ENCODE measurements at places on chromosomes 16 and 17.

- DNase-seq: no peak
Measured at GRCh38 chr16:79537584-79537983, 63.0 kb downstream of the MAF start.

- no peak for DNase-seq
Measured at GRCh38 chr17:45035848-45036247, 15.6 kb downstream of the DCAKD start.

DNA sequence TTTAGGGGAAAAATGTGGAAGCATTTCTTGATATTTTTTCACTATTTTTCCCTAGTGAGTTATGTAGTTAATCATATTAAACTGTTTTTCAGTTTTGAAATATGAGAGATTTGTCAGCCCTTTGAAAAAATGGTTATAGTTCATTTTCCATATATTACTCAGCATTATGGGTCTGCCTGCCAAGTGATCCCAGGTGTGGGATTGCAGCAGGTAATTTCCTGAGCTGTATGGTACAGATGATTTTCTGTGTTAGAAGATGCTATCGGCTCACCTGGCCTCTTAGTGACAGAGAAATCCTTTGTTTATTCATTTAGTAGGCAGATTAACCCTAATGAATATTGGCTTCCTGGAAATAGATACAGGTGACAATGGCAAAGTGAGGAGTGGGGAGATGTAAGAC is 275.1 kb upstream of the TBX2 start:
- DNase-seq: no peak

DNA sequence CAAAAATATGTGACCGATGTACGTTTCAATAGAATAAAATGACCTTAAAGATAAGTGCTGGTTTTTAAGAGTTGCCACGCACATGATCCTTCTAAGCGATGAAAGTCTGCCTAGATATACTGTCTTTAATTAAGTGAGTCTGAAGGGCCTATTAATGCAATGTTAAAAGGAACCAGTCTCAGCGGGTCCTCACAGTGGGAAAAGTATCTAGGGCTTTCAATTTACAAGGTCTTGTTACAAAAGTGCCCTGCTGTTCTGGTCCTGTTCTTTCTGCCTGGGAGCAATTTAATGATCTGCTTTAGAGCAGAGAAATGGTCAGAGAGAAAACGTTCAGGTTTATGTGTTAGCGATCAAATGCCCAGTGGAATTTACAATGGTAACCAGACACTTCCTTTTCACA is 864.0 kb downstream of the KCNJ2 start:
- DNase-seq: no peak

GRCh38 chr17:72693151-72693878 is 399.2 kb downstream of the SLC39A11 start:
- no peak for DNase-seq

DNA sequence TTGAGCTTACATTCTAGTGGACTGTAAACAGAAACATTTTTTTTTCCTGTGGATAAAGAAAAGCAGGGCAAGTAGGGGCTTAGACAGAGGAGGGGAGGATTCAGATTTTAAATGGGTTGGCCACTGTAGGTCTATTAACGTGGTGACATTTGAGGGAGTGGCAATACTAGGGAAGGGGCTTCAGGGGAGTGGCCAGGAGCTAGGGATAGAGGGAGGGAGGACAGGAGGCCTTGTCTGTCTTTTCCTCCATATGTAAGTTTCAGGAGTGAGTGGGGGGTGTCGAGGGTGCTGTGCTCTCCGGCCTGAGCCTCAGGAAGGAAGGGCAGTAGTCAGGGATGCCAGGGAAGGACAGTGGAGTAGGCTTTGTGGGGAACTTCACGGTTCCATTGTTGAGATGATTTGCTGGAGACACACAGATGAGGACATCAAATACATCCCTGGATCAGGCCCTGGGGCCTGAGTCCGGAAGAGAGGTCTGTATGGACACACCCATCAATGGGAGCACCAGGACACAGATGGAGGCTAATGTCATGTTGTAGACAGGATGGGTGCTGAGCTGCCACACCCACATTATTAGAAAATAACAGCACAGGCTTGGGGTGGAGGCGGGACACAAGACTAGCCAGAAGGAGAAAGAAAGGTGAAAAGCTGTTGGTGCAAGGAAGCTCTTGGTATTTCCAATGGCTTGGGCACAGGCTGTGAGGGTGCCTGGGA is 6.5 kb upstream of the HBM start:
- DNase-seq: no peak

DNA sequence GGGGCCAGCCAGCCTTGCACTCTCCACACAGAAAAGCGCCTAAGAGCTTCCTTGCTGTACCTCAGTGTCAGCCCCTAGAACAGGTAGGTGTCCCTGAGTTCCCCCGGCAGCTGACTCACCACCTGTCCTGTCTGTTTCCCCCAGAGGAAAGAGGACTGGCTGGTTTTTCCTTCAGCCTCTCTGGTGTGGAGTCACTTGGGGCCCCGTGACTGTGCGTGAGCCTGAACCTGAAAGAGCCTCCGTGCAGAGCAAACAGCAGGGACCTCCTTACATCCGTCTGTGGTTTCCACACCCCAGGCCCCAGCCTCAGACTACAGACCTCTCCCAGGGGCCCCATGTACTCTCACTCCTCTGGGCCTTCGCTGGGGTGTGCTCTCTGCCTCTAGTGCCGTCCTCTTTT is 87.8 kb downstream of the GNAO1 start:
- DNase-seq: no peak

DNA sequence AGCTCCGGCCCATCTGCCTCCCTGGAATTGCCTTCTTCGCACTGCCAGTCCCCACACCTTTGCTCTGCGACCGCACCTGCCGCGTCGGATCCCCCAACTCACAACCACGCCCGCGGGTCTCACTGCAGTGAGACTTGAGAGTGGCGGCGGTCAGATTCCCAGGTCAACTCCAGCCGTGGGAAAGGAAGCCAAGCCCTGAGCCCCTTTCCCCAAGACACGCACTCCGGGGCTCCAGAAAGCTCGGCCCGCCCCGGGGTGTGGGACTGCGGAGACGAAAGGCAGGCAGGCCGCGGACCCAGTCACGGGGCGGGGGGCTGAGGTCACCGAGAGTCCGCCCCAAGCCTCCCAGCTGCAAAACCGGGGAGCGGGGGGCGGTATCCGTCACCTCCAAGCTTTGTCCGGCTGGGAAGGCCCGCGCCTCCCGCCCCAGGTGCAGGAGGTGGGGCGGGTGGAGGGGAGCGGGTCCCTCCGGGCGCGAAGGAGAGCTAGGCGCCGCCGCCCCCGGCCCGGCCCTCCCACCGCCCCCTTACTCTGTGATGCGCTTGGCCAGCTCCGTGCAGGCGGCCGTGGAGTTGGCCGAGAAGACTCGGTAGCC is 615 bp downstream of the PRPSAP1 start:
- DNase-seq: peak; percentile 49

DNA sequence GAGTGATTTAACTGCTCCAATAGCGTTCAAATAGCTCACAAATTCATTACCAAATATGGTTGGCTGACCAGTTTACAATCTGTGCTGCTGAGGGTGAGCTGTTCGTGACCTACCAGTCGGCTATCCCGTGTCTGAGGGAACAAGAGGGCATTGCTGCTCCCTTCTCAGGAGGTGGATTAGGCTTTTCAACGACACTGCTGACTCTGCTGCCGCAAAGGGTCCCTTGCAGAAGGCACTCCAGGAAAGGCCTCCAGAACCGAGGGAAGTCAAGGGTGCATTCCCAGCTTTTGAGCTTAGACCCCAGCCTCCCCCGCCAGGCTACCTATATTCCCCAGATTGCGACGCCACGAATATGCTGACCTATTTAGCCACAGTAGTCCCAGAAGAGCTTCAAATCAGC is 32.3 kb downstream of the GJC1 start:
- no peak for DNase-seq

DNA sequence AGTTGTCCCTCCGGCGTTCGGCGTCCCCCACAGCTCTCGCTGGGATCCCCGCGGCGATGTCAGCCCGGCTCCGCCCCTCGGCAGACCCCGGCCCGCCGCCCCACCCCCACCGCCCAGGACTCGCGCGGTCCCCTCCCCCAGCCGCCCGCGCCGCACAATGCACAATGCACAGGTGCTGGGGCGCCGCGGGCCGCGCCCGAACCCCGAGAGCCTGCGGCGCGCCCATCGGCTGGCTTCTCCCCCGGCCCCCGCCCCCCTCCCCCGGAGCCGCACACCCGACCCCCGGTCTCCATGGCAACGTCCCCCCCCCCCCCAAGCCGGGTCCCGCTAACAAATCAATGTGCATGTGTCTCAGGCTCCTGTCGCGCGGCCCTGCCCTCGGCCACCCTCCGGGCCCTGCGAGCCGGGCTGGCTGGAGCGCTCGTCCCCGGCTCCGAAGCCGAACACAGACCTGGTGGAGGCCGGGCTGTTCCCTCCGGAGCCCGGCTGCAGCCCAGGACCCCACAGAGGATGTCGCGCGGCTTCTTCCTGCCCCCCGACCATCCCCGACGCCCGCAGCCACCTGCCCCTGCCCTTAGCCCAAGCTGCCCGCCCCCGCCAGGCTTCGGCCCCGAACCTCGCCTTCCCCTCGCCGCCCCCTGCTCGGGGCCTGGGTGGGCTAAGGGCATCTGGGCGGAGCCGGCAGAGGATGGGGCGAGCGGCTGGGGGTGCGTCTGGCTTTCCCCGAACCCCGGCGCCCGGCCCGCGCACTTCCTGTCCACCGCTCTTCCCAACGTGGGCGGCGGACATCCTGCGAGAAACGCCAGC is 818 bp upstream of the CBX8 start:
- DNase-seq: no peak

DNA sequence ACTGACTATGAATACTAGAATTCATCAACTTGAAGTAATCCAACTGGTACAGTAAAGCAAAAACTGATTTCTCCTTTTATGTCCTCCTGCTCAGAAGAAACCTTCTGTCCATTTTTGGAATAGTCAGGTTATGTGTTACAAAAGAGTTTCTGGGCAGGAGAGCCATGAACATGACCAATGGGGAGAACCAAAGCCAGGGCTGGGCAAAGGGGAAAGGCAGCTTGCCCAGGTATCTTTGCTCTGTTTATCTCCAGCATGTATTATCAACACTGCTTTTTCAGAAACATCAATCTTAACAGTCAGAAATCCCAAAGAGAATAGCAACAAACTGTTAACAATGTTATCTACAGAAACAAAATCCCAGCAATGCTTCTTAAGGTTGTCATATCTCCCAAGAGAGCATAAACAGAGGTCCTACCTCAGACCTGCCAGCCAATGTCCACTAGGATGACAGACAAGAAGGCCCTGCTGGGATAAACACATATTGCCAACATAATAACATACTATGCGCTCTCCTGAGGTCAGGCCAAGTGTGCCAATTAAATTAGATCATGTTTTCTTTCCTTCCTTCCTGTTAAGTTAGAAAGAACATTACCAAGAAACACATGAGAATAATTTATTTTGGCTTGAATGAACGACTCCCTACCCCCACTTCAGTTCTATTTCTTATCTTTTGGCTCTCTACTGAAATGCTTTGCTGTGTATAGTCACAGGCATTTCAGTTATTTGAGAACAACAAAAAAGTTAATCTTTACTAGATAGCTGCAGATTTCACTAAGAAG is 28.0 kb downstream of the BLMH start:
- no peak for DNase-seq

DNA sequence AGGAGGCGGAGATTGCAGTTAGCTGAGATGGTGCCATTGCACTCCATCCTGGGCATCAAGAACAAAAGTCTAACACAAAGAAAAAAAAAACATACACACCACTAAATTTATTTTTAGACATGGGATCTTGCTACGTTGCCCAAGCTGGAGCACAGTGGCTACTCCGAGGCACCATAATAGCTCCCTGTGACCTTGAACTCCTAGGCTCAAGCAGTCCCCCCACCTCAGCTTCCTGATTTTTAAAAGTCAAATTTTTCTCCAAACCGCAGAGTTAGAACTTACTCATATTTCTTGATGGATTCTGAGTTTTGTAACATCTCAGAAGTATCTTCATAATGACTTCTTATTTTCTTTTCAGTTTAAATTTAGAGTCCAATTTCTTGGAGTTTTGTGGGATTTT is 3.4 kb downstream of the CMTM4 start:
- DNase-seq: no peak

DNA sequence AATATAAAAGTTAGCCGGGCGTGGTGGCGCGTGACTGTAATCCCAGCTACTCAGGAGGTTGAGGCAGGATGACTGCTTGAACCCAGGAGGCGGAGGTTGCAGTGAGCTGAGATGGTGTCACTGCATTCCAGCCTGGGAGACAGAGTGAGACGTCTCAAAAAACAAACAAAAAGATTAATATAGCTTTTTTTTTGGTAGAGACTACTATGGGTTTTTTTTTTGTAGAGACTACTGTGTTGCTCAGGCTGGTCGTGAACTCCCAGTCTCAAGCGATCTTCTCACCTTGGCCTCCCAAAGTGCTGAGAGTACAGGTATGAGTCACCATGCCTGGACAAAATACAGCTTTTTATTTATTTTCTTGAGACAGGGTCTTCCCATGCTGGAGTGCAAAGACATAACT is 20.2 kb downstream of the ZNRF1 start:
- DNase-seq: no peak

DNA sequence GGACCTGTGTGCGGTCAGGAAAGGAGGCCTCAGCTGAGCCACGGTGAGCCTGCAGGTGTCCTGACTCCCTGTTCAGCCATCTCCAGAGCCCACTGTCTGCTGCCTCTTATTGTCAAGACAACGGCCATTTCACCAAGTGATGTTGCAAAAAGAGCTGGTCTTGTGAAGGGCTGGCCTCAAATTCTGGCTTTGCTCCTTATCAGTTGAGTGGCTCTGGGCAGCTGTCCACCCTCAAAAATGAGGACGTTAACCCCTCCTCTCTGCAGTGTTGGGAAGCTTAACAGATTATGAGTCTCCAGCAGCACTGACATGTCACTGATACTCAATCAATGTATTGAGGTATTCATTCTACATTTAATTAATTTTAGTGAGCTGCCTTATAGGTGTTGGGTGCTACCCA is 171.1 kb upstream of the TOX3 start:
- DNase-seq: no peak

DNA sequence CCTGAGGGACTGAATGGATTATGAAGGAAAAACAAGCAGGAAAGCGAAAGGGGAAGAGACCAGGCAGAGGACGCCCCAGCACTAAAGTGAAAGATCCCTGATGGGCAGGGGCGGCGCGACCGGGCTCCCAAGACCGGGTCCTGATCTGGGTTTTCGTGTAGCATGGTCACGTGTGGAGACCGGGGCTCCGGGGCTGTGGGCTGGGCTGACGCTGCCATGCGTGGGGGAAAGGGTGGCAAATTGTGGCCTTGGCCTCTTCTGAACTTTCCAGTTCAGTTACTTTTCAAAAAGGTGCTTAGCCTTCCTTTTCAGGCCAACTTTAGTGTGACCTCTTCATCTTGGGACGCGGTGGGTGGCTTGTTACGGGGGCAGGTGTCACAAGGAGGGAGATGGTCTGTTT is 57.5 kb downstream of the METRNL start:
- peak; percentile 6 for DNase-seq
